CD4-positive, alpha-beta T cell treated with Interleukin-4 for 1 hour (primary cell): ENCODE measurements at places on chromosomes 6 and 20.

DNA sequence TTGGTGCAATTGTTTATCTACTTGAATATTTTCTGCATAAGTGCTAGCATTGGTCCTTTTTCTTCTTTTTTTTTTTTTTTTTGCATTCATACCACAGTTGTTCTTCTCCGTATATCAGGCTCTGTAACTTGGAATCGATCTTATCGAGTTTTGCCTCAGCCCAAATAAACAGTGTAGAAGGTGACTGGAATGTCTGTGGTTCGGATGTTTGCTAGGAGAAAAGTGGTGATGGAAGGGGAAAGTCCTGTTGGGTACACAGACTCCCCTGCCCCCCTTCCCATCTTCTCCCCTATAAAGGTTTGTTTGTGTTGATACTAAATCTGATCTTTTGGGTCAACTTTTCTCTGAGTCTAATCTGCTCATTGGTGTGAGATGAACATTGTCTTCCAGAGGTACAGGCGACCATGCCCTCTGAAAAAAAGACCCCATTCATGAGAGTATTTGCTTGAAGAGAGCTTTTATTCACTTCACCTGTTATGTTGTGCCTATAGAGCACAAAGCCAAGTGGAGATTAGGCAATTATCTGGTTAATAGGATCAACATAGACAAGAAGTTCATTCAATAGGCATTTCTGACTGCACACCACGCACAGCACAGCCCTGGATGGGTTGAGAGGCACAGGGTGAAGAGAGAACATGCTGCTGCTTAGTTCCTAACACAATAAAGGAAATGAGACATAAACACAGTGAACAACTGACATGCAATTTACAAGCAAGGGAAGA, 620.0 kb downstream of the PKHD1 start:
- DNase-seq, result no peak

DNA sequence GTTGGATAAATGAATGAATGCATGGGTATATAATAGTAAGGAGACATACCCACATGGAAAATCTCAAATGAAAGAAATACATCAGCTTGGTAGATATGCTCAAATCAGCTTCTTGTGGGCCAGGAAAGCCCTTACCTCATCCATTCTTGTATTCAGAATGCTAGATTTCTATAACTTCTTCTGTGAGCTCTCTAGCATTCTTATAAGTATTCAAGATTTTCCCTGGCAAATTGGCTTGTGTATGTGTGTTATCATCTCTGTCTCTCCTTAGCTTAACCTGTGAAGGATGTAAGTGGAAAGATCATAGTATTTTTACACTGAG, 100.8 kb downstream of the OR2B2 start:
- DNase-seq, result no peak

- DNase-seq, result no peak
These were observed 61.1 kb upstream of the TGM3 start for GRCh38 chr20:2234598-2235191.

- DNase-seq, result no peak
These were observed 39.4 kb downstream of the REPS1 start for GRCh38 chr6:138948546-138949179.

DNA sequence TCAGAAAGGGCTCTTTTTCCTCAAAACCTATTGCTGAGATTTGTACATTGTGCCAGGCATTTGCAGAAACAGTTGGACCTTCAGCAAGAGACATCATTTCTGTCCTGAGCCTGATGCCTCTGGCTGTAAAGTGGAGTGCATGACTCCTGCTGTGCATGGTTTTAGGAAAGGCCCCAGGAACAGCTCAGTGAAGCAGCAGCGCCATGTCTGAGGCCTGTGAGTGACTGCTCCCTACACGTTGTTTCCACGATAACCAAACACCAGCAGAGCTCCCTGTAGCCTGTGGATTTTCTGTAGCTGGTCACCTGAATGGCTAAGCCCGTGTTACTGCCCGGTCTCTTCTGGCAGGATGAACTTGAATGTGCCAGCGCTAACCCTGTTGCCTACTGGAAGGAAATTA, 232.5 kb downstream of the TFAP2C start:
- no peak for DNase-seq

DNA sequence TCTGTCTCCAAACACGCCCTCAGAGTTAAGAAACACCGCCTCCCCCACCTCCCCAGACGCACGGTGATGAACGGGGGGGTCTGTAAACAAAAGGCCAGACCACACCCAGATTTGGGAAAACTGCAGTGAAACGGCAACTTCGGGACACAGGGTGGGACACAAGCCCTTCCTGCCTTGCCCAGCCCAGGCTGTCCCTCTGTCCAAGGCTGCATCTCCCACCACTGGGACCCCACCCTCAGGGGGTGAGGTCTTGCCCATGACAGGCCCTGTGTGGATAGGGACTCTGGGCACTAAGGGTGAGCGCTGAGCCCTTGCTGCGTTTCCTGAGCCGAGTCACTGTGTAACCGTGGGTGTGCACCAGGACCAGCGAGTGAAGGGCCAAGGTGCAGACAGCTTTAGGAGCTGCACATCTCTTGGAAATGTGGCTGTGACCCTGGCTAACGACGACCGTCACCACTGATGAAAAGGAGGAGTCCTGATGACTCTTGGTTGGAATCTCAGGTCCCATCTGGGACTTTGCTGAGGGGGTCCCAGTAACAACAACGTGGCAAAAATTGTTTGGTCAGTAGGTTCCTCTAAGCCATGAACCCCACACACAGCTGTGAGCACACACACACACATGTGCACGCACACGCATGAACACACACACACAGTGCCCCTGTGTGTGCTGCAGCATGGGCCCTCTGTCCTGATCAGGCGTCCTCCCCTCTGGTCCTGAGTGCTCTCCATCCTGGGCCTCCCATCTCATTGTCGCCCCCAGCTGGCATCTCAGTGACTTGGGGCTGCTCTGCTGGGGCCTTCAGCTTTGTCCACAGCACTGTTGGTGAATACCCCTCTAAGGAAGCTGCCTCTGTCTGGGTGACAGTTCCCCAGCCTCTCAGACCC, 100.6 kb downstream of the RAMACL start:
- no peak for DNase-seq

- DNase-seq, result no peak
These were observed 106.7 kb downstream of the MAP3K5 start for GRCh38 chr6:136685540-136686108.

DNA sequence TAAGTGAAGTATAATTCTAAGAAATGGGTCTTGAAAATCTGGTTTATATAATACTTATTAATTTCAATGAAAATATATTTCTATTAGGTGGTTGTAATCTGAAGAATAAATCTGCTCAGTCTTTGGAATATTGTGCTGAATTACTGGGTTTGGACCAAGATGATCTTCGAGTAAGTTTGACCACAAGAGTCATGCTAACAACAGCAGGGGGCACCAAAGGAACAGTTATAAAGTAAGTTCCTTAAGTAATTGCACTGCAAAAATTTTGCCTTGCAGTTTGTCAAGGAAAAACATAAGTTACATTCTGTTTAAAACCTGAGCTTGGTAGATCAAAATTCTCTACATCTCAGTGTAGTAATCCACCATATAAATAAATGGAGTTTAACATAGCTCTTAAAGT, 106.0 kb downstream of the MYO6 start:
- peak; percentile 33 for DNase-seq

DNA sequence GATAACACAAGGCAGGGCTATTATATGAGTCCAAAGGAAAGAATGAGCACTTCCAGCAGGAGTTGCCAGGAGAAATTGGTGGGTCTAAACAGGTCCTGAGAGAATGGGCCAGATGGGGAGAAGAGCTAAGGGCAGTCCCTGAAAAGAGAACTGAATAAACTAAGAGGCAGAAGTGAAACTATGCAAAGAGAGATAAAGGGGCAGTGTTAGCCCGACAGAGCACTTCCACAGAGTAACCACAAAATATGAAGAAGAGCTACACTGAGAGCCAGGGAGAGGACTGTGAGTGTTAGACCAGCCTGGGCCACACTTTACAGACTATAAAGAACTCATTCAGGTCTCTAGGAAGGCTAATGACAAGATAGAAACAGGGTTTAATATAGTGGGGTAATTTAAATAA, 43.8 kb downstream of the RALGAPA2 start:
- no peak for DNase-seq

GRCh38 chr6:51398793-51399192, 580.1 kb downstream of the TFAP2B start:
- DNase-seq, result no peak

DNA sequence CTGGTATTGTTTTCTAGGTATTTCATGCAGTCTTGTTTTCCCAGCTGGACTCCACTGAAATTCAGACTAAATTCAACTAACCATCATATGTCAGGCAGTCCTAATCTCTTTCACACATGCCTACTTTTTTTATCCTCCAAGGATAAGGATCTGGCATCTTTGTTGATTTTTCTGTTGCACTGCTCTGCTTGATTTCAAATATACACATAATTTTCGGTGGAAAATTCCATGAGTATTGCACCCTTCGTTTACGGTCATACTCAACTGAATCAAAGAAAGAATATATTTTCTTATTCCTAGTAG, 64.8 kb upstream of the UNC93A start:
- no peak for DNase-seq

DNA sequence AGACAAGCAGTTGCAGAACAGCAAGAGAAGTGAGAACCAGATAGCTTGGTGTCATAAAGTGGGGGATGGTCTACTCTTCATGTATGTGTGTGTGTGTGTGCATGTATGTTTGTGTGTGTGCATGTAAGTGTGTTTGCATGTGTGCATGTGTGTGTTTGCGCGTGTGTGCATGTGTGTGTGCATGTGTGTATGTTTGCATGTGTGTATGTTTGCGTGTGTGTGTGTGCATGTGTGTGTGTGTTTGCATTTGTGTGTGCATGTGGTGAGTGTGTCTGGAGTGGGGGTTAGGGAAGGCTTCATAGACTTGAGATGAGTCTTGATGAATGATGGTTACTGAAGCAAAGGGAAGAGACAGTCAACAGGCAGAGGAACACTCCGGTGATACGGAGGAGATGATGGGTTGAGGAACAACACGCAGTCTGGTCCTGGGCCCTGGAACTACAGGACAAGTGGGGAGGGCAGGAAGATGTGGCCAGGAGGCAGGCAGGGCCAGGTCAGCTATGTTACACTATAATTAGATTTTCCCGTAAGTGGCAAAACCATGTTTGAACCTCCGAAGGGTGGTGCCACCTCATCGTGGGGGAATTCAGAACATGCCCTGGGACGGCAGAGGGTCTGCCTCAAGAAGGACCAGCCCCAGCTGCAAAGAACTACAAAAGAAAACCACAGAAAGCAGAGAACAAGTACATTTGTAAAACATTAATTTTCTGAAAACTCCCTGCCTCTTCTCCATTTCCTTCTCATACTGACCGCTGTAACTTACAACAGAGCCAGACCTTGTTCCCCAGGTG, 38.7 kb upstream of the PDE10A start:
- no peak for DNase-seq

GRCh38 chr6:17311595-17312311, 30.6 kb downstream of the RBM24 start:
- DNase-seq, result no peak

DNA sequence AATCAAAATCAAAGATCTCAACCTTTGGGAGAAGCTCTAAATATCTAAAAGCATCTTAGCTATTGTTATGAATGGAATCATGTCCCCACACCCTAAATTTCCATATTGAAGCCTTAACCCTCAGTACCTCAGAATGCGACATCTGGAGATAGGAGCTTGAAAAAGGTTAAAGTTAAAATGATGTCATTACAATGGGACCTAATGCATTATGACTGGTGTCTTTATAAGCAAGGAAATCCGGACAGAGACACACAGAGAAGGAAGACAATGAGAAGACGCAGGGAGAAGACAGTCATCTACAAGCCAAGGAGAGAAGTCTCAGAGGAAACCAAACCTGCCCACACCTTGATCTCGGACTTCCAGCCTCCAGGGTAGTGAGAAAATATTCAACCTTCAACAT, 46.1 kb downstream of the KIF13A start:
- DNase-seq, result no peak

- no peak for DNase-seq
These were observed 87.1 kb upstream of the GJE1 start for GRCh38 chr6:142045380-142046278.

DNA sequence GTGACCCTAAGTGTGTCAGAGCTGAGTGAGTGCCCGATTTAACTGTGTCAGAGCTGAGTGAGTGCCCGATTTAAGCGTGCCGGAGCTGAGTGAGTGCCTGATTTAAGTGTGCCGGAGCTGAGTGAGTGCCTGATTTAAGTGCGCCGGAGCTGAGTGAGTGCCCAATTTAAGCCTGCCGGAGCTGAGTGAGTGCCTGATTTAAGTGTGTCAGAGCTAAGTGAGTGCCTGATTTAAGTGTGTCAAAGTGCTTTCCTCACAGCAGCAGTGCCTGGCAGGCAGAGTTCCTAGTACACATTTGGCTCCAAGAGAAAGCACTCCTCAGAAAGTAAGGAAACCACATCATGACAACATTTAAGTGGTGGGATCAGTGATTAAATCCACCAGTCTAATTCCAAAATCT, 13.2 kb downstream of the SERAC1 start:
- DNase-seq, result no peak

DNA sequence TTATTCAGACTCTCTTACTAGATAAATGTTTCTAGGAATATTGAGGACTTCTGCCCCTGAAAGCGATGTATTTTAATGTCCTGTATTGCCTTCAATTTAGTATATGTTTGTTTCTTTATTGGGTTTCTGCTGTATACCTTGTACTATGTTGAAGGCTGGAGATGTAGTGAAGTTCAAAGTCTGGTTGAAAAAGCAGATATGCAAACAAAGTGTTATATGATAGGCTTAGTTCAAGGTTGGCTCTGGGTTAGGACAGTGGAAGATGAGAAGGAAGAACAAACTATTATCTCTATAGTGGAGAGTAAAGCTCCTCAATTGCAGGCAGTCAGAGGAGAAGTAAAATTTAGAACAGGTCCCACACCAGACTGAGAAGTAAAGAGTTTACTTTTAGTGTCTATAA, 36.3 kb upstream of the ADGRG6 start:
- no peak for DNase-seq

GRCh38 chr6:107971181-107971580, 13.2 kb upstream of the SEC63 start:
- no peak for DNase-seq

- no peak for DNase-seq
These were observed 1140.2 kb downstream of the HACE1 start for GRCh38 chr6:103719545-103719944.

GRCh38 chr6:121925534-121926255, 473.8 kb upstream of the HSF2 start:
- DNase-seq, result no peak

- DNase-seq, result no peak
These were observed 1.1 kb upstream of the TREML1 start for GRCh38 chr6:41155132-41155805.

- DNase-seq, result no peak
These were observed 22.8 kb downstream of the TGM6 start for GRCh38 chr20:2403291-2404052.

DNA sequence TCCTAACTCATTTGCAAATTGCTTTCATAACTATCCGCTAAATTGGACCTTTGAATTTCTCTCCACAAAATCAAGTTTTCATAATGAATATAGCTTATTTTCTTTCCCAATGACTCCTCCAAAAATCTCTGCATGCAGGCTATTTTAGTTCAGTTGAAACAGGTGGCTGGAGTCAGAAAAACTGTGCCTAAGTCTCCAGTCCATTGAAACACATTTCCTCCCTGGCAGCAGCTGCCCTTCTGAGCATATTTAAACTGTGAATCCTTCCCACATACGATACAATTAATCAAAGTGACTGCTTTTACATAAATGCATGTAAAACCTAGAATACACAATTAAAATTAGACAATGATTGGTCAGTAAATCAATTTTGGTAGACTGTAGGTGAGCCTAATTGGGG, 344.6 kb upstream of the MARCKS start:
- no peak for DNase-seq
